PC-9 (cell line): ENCODE measurements at places on chromosomes 7 and 10. TPM values are rescaled to one million over a fixed set of nuclear protein-coding genes. Genes with fewer than 3 reads are reported as not detected.

SPDYE6 gene
- total RNA-seq, result not detected in 2 replicates

GTF2IRD1 gene
- 44.0 and 46.7 TPM in 2 replicates for total RNA-seq

GRM3 gene
- total RNA-seq, result not detected in 2 replicates

PTPRN2 gene
- total RNA-seq, result not detected in 2 replicates

SH3PXD2A gene
- 12.5 and 14.0 TPM in 2 replicates for total RNA-seq

FRMPD2 gene
- total RNA-seq, result 1.6 and 2.4 TPM in 2 replicates

HOXA10 gene
- not detected in 2 replicates for total RNA-seq

TMEM130 gene
- 2.1 and 3.8 TPM in 2 replicates for total RNA-seq

HMX3 gene
- not detected in 2 replicates for total RNA-seq

PTPN20 gene
- total RNA-seq, result 15.6 and 19.1 TPM in 2 replicates

TMEM229A gene
- not detected in 2 replicates for total RNA-seq

RADIL gene
- 0.35 and 0.73 TPM in 2 replicates for total RNA-seq

- peaks cover 85% of the 10 kb centered on the region for H3K27me3 ChIP-seq
- no peaks in the 10 kb centered on the region for H3K36me3 ChIP-seq
- no peaks in the 10 kb centered on the region for H3K4me1 ChIP-seq
- H3K27ac ChIP-seq, result no peak overlapping the region
- DNase-seq, result no peak
Measured at GRCh38 chr7:31058688-31059087, 6.6 kb downstream of the ADCYAP1R1 start.

GRCh38 chr10:132710036-132710686 lies 75.8 kb downstream of the NKX6-2 start:
- H3K4me1 ChIP-seq, result no peaks in the 10 kb centered on the region
- no peak overlapping the region for H3K4me3 ChIP-seq
- no peaks in the 10 kb centered on the region for H3K36me3 ChIP-seq

- no peak overlapping the region for H3K27ac ChIP-seq
- peaks cover 12% of the 10 kb centered on the region for H3K4me1 ChIP-seq
- no peak for DNase-seq
- H3K4me3 ChIP-seq, result no peak overlapping the region
- H3K27me3 ChIP-seq, result peaks cover 10% of the 10 kb centered on the region; the same call in 1 of the 2 replicates
Measured at GRCh38 chr7:155007947-155008346, 5.0 kb upstream of the PAXIP1 start.

DNA sequence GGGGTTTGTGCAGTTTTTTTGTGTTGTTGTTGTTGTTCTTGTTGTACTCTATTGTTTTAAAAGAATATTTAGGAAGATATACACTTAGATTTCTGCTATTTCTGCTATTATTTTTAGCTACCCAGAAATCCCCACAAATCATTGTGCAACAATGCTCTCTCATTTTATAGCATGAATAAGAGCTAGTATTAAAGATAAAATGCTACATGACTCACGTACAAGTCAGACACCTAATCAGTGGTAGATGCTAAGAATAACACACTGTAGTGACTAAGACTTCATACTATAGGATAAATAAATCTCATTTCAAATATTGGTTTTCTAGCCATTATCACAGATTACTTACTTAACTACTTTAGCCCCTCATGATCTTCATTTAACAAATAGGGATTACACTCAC lies 920.5 kb downstream of the KCNMA1 start:
- no peak overlapping the region for H3K27ac ChIP-seq
- H3K36me3 ChIP-seq, result no peaks in the 10 kb centered on the region
- peak; percentile 39 for DNase-seq
- H3K4me3 ChIP-seq, result no peak overlapping the region
- H3K27me3 ChIP-seq, result no peaks in the 10 kb centered on the region; the same call in 1 of the 2 replicates

- no peak overlapping the region for H3K4me3 ChIP-seq
- no peak overlapping the region for H3K27ac ChIP-seq
- H3K27me3 ChIP-seq, result no peaks in the 10 kb centered on the region
- DNase-seq, result no peak
- no peaks in the 10 kb centered on the region for H3K36me3 ChIP-seq
- no peaks in the 10 kb centered on the region for H3K4me1 ChIP-seq
Measured at GRCh38 chr7:143054621-143055020, 2.5 kb downstream of the OR6V1 start.

GRCh38 chr7:155959894-155960293 lies 147.6 kb upstream of the SHH start:
- H3K4me1 ChIP-seq, result peaks cover 45% of the 10 kb centered on the region
- H3K27ac ChIP-seq, result peak overlapping the region; percentile 86
- DNase-seq, result peak; percentile 91
- H3K4me3 ChIP-seq, result 0 out of 2 replicates have a peak overlapping the region, but pooled peaks have one; percentile 3
- no peaks in the 10 kb centered on the region for H3K36me3 ChIP-seq

DNA sequence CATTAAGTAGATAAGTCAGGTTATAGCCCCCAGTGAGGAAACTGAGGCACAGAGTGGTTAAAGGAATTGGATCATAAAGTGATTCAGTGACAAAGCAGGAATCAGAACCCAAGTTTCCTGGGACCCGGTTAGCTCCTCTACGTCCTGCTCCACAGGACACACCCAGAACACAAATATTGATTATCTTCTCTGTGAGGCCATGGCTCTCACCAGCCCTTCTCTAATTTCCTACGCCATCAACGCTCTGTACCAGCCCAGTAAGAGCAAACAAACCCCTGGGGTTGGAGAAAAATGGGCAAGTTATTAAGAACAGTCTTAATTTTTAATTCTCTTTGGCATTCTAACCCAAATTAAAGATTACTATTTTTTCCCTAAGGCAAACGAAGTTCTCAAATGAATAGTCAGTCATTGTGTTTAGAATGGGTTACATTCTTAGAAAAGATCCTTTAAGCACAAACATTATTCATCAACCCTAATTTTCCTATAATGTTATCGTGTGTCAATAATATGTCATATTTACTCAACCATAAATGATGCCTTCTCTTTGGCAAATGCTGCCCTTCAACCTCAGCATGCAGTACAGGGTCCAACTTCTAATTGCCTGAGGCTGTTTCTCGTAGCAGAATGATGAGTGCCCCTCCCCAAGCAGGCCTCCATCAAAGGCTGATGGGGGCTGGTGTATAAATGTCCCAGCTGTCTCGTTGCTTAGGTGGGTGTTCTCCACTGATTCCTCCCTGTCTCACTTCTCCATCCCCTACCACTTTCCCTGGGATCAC lies 25.4 kb upstream of the TM9SF3 start:
- no peaks in the 10 kb centered on the region; the same call in 1 of the 2 replicates for H3K4me1 ChIP-seq
- no peak for DNase-seq
- no peaks in the 10 kb centered on the region for H3K36me3 ChIP-seq
- H3K4me3 ChIP-seq, result no peak overlapping the region
- no peak overlapping the region for H3K27ac ChIP-seq

- H3K36me3 ChIP-seq, result no peaks in the 10 kb centered on the region
- no peak overlapping the region for H3K4me3 ChIP-seq
- peaks cover 37% of the 10 kb centered on the region for H3K27me3 ChIP-seq
Measured at GRCh38 chr10:71790749-71791440, 17.6 kb upstream of the VSIR start.

- no peak overlapping the region for H3K4me3 ChIP-seq
- DNase-seq, result no peak
- no peaks in the 10 kb centered on the region for H3K4me1 ChIP-seq
- 0 out of 2 replicates have a peak, but pooled peaks cover 9% of the 10 kb centered on the region for H3K27me3 ChIP-seq
- no peak overlapping the region for H3K27ac ChIP-seq
Measured at GRCh38 chr10:129094861-129095260, 372.2 kb upstream of the MGMT start.

- no peak for DNase-seq
- no peaks in the 10 kb centered on the region for H3K27me3 ChIP-seq
- H3K36me3 ChIP-seq, result no peaks in the 10 kb centered on the region
- H3K4me3 ChIP-seq, result no peak overlapping the region
- H3K27ac ChIP-seq, result no peak overlapping the region
Measured at GRCh38 chr10:127135844-127136577, 60.4 kb downstream of the INSYN2A start.

GRCh38 chr10:36591436-36591835 lies 534.0 kb upstream of the ANKRD30A start:
- H3K27ac ChIP-seq, result no peak overlapping the region
- no peaks in the 10 kb centered on the region for H3K4me1 ChIP-seq
- H3K36me3 ChIP-seq, result no peaks in the 10 kb centered on the region

DNA sequence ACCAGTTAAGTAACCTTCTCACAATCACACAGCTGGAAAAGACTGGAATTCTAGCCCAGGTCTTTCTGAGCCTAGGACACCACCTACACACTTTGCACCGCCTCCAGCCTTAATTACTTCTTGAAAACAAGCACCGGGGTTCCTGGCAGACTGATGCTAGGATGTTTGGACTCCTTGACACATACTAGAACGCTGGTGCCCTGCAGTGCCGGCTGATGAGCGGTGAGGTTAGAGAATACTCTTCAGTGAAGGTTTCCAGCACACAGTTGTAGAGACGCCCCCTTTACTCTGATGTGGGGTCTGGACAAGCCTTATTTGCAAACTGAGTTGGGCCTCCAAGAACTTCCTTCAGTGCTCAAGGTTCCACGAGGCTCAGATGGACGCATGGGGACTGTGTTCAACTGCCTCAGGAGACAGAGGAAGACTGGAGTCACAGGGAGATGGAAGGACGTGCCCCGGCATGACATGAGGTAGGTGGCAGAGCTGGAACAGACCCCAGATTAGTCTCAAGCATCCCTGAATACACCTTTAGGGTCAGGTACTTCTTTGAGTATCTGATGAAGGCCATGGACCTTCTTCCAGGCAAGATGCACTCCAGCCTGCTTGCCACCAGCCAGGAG lies 89.6 kb downstream of the COBL start:
- peaks cover 18% of the 10 kb centered on the region for H3K4me1 ChIP-seq
- no peak overlapping the region for H3K27ac ChIP-seq
- H3K27me3 ChIP-seq, result no peaks in the 10 kb centered on the region
- no peak for DNase-seq
- H3K36me3 ChIP-seq, result no peaks in the 10 kb centered on the region
- H3K4me3 ChIP-seq, result no peak overlapping the region

DNA sequence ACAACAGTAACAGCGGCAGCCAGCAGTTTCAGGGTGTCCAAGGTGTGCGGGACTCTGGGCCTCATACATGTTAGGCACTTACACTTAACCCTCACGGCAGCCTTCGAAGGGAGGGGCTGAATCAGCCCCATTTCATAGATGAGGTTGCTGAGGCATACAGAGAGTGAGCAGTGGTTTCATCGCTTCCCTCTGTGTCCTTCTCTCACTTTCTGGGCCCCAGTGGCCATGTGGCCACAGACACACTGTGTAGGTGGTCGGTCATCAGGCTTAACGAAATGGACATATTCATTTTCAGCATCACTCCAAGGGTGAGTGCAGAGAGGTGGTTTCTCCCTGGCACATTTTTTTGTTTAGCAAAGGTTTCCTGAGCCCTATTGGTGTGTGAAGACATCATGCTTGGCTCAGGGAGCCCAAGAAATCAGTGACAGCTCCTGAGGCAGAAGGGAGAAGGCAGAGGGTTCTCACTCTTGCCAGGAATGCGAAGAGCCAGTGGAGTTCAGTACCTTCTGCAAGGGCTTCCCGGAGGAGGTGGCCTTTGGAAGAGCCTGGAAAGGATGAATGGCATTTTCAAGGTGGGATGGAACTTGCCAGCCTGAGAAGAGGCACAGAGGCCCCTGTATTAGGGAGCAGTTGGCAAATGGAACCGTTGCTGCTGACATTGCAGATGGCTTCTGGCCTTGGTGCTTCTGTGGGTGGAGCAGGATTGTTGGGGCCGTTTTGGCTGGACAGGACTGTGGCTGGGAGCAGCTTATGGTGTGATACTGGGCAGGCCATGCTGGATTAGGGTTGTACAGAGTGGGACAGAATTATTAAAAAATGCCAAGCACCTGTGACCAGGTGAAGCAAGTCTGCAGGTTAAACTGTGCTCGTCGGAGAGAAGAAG lies 61.7 kb upstream of the PPIF start:
- no peaks in the 10 kb centered on the region for H3K36me3 ChIP-seq
- no peak for DNase-seq
- H3K27me3 ChIP-seq, result no peaks in the 10 kb centered on the region
- peaks cover 28% of the 10 kb centered on the region for H3K4me1 ChIP-seq
- H3K4me3 ChIP-seq, result no peak overlapping the region
- H3K27ac ChIP-seq, result no peak overlapping the region

GRCh38 chr7:151851782-151852181 lies 25.1 kb downstream of the PRKAG2 start:
- peaks cover 17% of the 10 kb centered on the region for H3K4me1 ChIP-seq
- peaks cover 7% of the 10 kb centered on the region; the same call in 1 of the 2 replicates for H3K27me3 ChIP-seq
- no peak for DNase-seq
- H3K27ac ChIP-seq, result no peak overlapping the region
- no peaks in the 10 kb centered on the region for H3K36me3 ChIP-seq
- peak overlapping the region; percentile 38; the same call in 1 of the 2 replicates for H3K4me3 ChIP-seq

- peaks cover 17% of the 10 kb centered on the region for H3K4me1 ChIP-seq
- no peaks in the 10 kb centered on the region for H3K27me3 ChIP-seq
- H3K36me3 ChIP-seq, result no peaks in the 10 kb centered on the region
- no peak for DNase-seq
- H3K27ac ChIP-seq, result peak overlapping the region; percentile 41; the same call in 1 of the 2 replicates
Measured at GRCh38 chr10:121788717-121789116, 139.1 kb downstream of the ATE1 start.

- H3K4me1 ChIP-seq, result no peaks in the 10 kb centered on the region
- no peaks in the 10 kb centered on the region for H3K27me3 ChIP-seq
- no peak for DNase-seq
- no peak overlapping the region for H3K27ac ChIP-seq
- H3K36me3 ChIP-seq, result no peaks in the 10 kb centered on the region
Measured at GRCh38 chr10:19789607-19790006, 26.6 kb upstream of the PLXDC2 start.

- no peaks in the 10 kb centered on the region for H3K36me3 ChIP-seq
- no peak overlapping the region for H3K4me3 ChIP-seq
- DNase-seq, result no peak
- H3K4me1 ChIP-seq, result peaks cover 9% of the 10 kb centered on the region
- H3K27me3 ChIP-seq, result no peaks in the 10 kb centered on the region
- H3K27ac ChIP-seq, result no peak overlapping the region
Measured at GRCh38 chr10:21299330-21299729, 226.2 kb downstream of the SKIDA1 start.

DNA sequence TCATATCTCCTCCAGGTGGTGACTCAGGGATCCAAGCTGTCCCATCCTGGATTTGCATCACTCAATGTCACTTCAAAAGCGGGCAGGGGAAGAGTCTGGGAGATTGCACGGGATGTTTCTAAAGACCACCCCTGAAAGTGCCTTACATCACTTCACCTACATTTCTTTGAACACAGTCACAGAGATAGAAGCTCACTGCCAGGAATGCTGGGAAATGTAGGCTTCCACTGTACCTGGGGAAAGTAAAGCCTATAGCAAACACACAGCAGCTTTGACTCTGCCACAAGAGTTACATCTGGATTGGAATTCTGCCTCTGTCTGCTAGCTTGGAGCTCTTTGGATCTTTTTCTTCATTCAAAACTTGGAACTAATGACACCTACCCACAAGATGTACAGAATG lies 300.9 kb downstream of the WDR11 start:
- no peak for DNase-seq
- no peaks in the 10 kb centered on the region for H3K27me3 ChIP-seq
- no peaks in the 10 kb centered on the region for H3K36me3 ChIP-seq
- H3K27ac ChIP-seq, result no peak overlapping the region

DNA sequence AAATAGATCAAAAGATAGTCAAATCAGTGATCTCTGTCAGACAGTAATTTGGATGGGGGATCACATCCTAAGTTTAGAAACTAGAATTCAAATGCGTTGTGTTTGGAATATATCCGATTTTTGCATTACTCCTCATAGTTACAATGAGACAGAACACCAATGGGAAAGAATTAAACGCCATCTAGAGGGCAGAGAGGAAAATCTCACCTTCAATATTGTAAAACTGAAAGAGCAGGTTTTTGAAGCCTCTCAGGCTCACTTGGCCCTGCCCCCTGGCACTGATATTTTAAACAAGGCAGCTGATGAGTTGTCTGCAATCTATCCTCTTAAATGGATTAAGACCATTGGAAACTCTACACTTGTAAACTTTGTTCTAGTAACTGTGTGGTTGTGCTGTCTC lies 17.7 kb downstream of the FRG2B start:
- DNase-seq, result no peak
- no peaks in the 10 kb centered on the region for H3K4me1 ChIP-seq
- H3K36me3 ChIP-seq, result no peaks in the 10 kb centered on the region
